ENCODE measurements at places on chromosomes 7 and 10.
A peak's percentile ranks its signal among the peaks of the same experiment; 100 is the strongest.

DNA sequence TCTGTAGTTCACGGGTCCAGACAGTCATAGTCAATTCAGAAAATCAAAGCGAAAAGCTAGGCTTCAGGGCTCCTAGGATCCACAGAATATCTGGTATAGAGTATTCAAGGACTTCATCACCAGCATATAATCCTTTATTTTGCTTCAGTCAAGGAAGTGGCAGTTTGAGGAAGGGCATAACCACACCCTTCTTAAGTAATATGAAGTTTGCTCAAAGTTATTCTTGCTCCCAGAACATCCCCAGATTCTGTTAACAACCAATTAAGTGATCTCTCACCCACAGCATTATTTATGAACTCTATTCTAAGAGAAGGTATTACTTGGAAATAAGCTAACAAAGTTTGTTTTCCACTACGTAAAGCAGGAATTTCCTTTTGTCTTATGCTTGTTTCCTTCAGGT, 13.2 kb downstream of the CWF19L1 start:
- DNase-seq, result no peak

DNA sequence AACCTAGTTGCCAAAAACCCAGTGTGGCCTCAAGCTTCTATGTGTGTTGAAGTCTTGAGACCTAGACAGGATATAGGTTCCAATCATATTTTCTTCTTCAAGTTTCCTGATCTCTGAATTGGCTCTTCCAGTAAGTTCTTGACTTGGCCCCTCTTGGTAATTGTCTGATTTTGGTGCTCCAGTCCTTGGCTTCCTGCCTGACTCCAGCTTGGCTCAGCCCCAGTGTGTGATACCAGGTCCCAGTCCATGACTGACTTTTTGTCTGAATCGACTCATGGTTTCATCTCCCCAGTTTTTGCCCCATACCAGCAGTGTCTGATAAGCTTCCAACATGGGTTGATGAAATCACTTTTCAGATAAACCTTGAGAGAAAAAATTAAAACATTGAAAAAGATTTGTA, 72.3 kb downstream of the FAS start:
- DNase-seq, result peak; percentile 27

DNA sequence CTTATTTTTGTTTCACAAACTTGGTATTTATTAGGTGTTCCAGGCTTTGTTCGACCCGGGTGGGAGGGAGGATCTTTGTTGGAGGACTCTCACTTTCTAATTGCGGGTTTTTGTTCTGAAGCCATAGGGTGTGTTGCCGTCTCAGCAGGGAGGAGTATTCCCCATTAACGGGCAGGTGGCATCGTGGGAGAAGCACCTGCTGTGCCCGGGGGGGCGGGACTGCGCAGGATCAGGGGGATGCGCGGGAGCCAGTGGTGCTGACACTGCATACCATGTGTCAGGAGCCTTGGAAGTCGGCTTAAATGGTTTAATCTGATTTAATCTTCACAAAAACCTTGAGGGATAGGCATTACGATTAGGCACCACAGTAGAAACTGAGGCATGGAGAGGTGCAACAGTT, 113.0 kb downstream of the MGMT start:
- DNase-seq, result no peak

GRCh38 chr7:7921830-7922229, 46.8 kb upstream of the GLCCI1 start:
- no peak for DNase-seq

DNA sequence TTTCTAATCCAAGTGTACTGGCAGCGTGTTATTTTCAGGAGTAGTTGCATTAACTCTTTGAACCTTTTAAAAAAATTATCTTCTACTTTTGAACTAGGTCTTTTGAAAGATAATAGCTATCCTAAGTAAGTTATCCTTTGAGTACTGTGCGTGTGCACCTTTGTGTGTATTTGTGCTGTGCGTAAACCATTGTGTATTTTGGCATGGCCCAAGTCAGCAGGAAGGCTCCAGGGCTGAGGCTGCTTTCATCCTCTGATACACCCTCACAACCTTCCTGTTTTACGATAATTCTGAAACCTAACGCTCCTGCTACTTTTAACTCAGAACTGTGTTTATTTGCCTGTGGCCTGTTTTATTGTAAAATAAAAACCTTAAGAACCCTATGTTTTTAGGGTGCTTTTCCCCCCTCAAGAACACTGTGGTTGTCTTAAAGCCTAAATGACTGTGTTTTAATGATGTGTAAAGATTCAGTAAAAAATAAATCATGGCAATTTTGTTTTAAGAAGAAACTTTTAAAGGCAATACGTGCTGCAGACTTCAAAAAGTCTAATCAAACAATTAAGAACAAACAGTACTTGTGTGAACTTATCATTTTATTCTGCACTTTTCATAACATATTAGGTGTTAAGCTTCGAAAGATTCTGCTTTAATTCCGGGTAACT, 57.5 kb downstream of the HDAC9 start:
- DNase-seq, result peak; percentile 52

Data from astrocyte of the spinal cord (primary cell).